ENCODE measurements at places on chromosomes 6 and 20.

DNA sequence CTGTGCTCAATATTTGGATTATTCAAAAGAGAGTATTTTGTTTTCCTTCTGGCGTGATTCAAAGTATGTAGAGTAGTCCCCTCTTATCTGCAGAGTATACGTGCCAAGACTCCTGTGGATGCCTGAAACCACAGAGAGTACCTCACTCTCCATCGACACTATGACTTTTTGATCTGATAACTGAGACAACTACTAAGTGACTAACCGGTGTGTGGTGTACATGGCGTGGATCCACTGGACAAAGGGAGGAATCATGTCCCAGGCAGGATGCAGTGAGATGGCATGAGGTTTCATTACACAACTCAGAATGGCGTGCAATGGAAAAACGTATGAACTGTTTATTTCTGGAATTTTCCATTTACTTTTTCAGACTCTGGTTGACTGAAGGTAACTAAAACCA is 112.2 kb upstream of the PDE7B start:
- ATAC-seq, result no peak

DNA sequence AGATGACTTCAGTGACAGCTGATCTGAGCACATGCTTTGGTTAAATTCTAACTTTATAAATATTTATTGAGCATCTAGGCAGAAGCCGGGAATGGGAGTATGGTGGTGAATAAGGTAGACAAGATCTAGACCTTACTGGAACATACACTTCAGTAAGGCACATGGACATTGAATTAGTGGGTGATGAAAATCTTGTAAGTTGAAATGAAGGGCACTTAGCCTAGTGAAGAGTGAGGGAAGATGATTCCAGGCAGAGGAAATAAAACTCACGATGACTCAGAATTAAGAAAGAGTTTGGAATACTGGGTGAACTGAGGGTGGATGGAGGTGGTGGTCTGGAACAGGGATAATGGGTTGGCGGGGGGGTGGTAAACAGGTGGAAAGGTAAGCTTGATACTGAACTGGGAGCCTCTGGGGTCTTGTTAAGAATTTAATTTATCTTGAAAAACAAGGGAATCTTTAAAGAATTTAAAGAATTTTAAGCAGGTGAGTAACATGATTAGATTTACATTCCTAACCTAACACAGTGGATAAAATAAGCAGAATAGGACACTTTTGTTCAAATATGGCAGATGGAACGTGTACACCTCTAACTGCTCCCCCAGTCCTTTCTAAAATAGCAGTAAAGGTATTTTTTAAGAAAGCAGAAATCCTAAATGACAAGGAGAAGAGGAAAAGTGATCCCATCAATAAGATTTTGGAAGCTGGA is 75.2 kb upstream of the ARHGAP18 start:
- ATAC-seq, result no peak

DNA sequence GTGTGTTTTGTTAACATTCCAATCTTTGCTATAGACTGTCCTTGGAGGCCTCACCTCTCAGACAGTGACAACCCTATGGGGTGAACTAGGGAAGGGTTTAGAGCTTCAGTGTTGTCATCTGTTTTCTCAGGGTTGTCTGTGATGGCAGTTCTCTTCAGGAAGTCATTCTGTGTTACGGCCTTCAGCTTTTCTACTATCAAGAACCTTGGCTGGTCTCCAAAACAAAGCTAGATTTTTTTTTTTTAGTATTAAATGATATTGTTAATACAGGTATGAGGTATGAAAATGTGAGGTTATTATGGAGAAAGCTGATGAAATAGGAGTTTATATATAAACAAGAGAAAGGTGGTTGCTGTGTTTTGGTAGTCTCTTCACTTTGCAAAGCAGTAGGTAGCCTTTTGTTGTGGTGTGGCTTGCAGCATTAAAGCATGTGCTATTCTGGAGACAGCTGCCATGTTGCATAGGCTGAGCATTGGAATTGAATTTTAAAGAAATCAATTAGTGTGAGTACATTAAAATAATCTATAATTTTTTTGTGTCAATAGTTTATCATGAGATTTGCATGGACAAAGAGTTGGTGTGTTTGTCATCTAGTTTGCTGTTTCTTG is 162.6 kb downstream of the CARMIL1 start:
- no peak for ATAC-seq

DNA sequence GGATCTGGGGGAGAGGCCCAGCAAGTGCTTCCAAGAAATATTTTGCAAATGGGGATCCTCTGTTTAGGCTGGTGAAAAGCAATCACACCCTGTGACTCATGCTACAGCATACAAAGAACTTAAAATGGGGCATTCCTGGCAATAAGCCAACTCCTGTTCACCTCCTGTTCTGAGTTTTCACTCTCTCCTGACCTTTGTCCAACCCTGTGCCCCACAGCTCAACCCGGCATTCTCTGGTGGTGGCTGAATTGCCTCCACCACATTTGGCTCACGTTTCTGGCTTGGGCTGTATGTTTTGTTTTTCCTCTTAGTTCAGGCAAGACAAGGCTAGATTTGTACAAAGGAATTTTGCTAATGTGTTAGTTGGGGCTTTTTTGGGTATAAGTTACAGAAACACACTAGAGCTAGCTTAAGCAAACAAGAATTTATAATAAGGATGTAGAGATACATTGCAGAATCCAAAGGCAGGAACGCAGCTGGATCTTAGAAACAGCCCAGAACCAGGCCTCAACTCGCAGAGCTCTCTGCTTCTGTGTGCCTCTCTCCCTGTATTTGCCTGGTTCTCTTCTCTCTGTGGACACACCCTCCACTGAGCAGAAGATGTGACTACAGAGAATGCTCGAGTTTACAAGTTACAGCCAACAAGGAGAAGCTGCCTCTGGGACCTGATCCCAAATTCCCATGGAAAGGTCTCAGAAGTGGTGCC is 9.4 kb downstream of the ABCC10 start:
- peak; percentile 81 for ATAC-seq
